ENCODE measurements at places on chromosomes 5 and 9. TPM values are rescaled to one million over a fixed set of nuclear protein-coding genes. Genes with fewer than 3 reads are reported as not detected.

DNA sequence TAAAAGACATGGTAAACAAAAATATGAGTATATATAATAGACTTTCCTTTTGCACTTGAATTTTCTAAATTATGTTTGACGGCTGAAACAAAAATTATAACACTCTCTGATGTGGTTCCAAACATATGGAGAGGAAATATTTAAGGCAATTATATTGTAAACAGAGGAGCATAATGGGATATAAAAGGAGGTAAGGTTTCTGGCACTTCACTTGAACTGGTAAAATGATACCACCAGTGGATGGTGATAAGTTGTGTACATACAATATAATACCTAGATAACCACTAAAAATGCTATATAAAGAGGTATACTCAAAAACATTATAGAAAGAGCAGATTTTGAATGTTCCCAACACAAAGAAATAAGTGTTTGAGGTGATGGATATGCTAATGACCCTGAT lies 192.9 kb upstream of the RAD23B start:
- DNase-seq: no peak

DNA sequence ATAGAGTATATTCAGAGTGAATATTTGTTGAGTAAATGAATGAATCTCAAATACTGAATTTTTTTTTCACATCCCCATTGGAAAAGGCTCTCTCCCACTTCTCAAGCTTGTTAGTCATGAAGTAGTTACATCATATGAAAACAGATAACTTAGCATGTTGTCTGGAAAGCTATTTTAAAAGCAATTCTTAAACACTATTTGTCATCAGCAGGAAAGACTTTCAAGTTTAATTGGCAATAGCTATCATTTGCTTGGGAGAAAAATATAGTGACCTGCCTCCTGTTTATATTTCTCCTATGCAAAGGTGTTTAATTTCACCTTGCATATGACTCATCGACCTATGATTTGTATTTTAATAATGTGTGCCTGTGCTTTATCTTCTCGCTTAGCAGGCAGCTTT lies 499.8 kb upstream of the GRIA1 start:
- no peak for DNase-seq

DNA sequence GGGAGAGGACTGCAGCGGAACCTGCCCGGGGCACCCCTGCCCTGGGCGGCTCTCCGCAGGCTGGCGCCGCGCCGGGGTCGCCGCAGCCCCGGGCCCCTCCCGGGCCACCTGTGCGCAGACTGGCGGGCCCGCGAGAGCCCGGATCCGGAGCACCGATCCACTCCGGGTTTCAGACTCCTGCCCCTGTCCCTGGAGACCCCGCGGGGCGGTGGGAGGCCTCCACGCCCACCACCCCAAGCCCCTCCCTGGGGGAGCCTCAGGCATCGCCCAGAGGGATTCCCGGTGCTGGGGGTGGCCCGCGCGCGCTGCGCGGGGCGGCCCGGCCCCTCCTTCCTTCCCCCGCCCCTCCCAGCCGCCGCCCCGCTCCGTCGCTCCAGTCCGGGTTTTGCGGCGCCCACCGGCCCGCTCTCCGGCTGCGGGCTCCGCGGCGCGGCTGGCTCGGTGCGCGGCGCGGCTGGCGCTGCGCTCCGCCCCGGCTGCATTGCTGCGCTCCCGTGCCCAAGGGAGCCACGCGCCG lies at the start of gene UNC5A:
UNC5A (plus strand) TSS at position 479 of the 517 bp plus-strand sequence. CDS start 192 bp downstream, outside the sequence.
- peak; percentile 17 for DNase-seq

GRCh38 chr9:20683351-20684034 lies 566 bp upstream of the FOCAD start:
- DNase-seq: peak; percentile 46

GRCh38 chr9:115643948-115644727 lies 509.5 kb upstream of the PAPPA start:
- DNase-seq: no peak

DNA sequence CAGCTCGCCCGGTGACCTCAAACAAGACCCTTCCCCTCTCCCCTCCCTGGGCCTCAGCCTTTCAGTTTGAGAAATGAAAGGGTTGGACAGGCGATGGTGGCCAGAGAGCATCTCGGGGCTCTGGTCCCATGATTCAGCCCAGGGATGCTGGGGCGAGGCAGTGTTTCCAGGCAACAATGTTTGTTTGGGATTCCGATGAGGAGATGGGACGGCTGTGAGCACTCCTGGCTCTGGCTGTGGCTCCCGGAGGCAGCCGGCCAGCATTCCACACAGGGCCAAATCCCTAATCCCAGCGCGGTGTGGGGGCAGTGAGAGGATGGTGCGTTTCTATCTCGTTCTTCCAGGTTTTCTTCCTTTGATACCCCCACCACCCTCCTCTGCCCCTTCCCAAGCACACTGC lies 66.0 kb downstream of the HMCN2 start:
- no peak for DNase-seq

- DNase-seq: no peak
These were observed 54.8 kb upstream of the ADAMTS2 start for GRCh38 chr5:179400020-179400419.

DNA sequence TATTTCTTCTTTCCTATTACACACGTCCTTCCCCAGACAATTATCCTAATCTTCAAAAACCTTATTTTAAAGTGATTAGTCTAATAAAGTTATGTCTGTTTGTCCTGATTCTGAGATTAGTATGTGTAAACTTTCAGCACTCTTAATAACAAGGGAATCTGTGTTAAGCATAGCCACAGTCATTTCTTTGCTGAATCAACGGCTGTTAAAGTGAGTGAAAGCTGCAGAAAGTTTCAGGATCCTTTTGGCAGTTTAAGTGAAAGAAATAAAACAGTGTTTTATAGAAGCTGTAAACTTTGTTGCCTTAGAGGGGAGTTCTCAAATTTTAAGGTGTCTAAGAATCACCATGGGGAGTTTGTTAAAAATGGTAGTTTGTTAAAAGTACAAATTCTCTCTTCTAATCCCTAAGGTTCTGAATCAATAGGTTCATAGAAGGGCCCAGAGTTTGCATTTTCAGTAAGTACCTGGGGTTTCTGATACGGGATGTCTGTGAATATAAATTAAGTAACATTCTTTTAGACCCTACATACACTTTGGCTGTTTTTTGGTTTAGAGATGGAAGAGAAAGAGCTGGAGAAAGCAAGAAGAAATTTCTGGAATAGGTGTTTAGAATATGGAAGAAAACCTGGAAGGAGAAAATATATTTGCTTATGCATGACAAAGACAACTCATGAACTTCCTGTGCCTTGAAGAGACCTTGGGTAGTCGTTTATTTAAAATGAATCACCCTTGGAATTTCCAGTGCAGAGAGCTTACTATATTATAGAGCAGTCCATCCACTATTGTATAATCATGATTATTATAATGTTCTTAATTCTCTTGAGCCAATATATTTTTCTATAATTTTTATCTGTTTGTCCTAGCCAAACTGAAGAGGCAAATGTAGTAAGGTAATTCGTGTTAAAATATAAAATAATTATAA lies 45.7 kb downstream of the SCAMP1 start:
- DNase-seq: no peak

DNA sequence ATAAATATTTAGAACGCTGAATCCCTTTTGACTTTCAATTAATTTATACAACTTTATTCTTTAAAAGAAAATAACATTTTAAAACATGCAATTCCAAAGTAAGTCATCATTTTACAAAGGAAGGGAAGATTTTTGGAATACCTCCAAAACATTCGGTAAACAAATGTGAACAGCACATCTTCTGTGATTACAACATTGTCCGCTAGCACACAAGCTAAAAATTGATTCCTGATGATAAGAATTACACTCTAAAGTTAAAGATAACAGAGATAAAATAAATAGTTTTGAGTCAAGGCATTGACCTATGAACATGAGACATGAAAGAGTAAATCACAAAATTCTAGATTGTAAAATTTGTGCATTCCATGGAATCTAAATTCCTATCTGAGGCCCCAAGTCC lies 56.2 kb upstream of the TRAF1 start:
- no peak for DNase-seq

DNA sequence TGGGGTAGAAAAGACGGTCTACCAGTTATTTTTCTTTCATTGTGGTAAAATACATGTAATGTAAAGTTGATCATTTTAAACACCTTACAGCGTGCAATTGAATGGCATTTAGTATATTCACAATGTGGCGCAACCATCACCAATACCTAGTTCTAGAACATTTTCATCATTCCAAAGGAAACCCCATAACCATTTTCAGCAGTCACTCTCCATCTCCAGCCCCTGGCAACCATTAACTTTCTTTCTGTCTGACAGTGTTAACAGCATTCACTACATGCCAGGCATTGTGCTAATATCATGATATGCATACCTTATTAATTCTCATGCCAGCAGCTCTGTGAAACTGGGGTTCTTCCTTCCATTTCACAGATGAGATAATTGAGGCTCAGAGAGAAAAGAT lies 32.0 kb downstream of the PTGS1 start:
- DNase-seq: no peak

- DNase-seq: no peak
These were observed 40.8 kb upstream of the DAB2IP start for GRCh38 chr9:121610638-121610953.

GRCh38 chr9:85514256-85514655 lies 227.5 kb downstream of the AGTPBP1 start:
- DNase-seq: no peak

- no peak for DNase-seq
These were observed 99.9 kb downstream of the KLF4 start for GRCh38 chr9:107389617-107390071.

DNA sequence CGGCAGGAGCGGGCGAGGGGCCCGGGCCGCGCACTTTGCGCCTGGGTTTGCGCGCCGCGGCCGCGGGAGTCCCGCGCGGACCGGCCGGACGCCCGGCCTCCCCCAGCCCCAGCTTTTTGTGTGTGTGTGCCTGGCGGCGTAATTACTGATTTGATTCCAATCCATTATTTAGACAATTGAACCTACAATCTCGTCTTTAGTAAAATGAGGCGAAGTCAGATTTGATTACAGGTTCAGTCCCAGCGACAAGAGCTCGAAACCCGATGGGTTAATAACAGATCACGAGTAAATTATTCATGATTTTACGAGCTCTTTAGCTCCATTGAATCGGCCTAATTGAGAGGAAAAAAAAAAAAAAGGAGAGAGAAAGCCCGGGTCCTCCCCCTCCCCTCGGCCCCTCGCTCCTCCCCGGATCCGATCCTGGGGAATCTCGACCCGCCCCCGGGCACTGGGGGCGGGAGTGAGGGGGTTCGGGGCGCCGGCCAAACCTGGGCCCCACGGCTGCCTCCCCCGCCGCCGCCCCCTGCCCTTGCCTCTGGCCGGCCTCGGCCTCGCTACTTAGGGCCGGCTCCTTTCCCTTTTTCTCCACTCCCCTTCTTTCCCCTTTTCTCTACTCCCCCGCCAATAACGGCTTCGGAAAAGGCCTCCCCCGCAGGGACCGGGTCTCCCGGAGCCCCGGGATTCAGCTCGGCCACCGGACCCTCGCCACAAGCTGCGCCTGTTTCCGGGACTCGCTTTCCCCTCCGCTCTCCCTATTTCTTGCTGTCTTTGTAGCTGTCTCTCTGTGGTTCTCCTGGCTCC lies 6.6 kb downstream of the LHX2 start:
- no peak for DNase-seq

DNA sequence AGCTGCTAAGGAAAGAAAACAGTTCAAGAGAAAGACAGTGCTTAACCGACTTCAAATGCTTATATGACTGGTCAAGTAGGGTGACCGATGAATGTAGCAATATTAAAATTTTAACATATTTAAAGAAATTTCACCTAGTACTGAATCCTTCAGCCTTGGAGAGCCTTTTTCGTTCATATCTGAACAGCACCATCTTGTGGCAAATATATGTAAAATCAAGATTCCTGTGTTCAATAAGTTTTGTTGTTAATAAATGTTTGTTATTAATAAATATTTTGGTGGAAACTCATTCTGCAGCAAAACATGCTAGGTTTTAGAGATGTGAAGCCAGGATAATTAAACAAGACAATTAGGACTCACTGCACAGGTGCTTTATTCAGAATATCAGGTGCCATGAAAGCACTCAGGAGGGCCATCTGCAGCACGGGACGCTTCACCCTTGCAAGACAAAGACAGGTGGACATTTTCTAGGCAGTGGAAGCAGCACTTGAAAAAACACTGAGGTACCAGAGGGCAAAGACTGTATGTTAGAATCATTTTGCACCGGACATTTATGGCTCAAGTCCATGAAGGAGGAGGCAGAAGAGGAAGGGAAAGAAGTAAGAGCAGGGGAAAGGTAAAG lies 15.6 kb downstream of the TICAM2 start:
- no peak for DNase-seq

DNA sequence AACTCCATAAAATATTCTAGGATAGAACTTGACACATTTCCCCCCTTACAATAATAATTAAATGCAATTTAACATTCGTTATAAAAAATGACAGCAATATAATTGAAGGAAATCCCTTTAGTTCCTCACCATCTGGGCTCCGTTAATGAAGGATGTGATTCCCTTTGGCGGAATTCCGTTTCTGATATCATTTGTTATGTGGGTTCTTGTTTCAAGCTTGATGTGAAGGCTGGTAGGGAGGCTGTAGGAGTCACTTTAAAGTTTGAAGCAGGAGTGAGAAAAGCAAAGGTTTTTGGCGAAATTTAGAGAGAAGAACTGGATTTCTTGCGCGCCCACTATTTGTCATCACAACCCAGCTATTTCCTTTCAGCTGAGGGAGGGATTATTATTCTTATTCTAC lies 4.0 kb downstream of the RGS7BP start:
- DNase-seq: no peak

GRCh38 chr9:24572406-24572805 lies 26.7 kb upstream of the IZUMO3 start:
- no peak for DNase-seq

DNA sequence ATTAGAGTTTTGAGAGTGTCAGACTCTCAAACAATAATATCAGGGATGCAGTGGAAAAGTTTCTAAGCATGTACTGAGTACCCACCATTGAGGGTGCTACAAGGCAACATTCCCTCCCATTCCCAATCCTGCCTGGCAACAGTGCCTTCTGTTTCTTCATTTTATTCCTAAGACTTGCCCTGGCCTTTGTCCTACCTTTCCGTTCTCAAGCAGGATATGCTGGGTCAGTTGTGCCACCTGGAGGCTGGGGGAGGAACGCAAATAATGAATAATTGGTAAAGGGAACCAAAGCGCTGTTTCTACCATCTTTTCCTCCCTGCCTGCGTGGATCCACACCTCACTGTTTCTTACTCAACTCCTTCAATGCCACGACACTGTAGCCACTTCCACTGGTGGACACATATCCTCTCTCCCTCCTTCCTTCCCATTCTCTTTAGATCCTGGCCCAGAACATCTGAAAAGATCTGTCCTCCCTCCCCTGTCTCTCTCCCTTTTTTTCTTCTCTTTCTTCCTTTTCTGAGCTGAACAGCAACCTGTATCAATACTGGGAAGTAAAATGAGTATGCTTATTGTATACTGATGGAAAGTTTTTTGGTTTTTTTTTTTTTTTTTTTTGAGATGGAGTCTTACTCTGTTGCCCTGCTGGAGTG lies 149.5 kb downstream of the C9orf152 start:
- DNase-seq: peak; percentile 63

Gene WNT8A
- not detected for polyA plus RNA-seq

Gene SLC34A3
- not detected for polyA plus RNA-seq

Gene C9orf153
- not detected for polyA plus RNA-seq

Gene ACOT12
- not detected for polyA plus RNA-seq

Gene ARRDC1
- 35.2 TPM for polyA plus RNA-seq

Gene ADRB2
- polyA plus RNA-seq: 0.25 TPM

Gene LVRN
- not detected for polyA plus RNA-seq

Gene FBXL7
- polyA plus RNA-seq: not detected
